ENCODE measurements at places on chromosomes 7 and 10.
A peak's percentile ranks its signal among the peaks of the same experiment; 100 is the strongest.

- DNase-seq = no peak
Measured at GRCh38 chr7:137081321-137082093, 213.1 kb downstream of the CHRM2 start.

DNA sequence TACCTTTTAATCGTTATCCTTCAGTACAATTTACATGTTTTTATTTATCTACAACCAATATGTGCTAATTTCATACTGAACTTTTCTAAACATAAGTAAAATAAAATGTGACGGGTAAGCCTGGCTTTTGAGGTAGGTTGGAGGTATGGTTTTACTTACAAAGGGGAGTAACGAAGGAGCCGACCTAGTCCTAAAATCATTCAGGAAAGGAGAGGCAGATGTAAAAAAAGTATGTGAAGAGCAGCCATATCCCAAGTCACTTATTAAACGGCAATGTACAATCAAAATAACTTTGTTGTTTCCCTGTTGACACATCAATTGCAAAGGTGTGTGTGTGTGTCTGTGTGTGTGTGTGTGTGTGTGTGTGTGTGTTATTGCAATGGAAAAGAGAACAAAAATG lies 351.3 kb downstream of the CRPPA start:
- no peak for DNase-seq

- no peak for DNase-seq
Measured at GRCh38 chr10:79347894-79348639, 798 bp downstream of the PPIF start.

GRCh38 chr10:6039711-6040110 lies 22.5 kb downstream of the IL2RA start:
- no peak for DNase-seq

- DNase-seq = no peak
Measured at GRCh38 chr10:19204246-19204917, 155.8 kb downstream of the MALRD1 start.

- DNase-seq = peak; percentile 36
Measured at GRCh38 chr10:35565602-35566081, 39.5 kb upstream of the GJD4 start.

GRCh38 chr10:78310481-78311080 lies 276.9 kb downstream of the RPS24 start:
- no peak for DNase-seq

DNA sequence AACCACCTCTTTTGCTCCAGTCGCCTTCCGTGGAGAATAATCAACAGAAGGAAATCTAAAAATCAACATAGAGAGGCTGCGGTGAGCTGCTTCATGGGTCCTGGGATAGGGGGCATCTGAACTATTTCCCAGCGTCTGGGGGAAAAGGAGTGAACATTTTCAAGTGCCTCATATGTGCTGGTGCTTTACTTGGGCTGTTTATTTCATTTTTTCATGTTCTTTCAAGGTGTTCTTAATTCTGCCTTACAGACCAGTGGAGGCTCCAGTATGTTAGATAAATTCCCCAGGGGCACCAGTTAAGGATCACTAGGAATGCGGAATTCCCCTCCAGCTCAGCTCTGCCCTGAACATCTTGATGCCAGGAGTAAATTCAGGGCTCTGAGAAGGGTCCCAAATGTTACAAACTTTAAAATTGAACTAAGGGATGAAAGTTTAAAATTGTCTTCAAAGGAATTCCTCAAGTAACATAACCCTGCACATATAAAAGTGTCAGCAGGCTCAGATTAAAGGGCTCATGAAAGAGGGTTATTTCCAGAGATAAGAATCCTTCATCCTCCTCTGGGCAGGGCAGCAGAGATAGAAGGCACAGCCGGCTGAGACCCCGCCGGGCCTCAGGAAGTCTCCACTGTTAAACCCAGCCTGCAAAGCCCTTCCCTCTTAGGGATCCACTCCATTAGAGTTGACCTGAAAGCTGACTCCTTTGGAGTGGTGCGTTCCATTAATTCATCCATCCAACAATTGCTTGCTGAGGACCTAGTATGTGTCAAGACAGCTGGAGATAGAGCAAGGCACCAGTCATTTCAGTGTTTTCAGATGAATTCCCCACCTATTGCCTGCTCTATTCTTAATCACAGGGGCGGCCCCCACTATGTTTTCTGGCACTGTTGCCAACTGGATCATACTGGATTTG lies 345.8 kb downstream of the KCNMA1 start:
- no peak for DNase-seq

DNA sequence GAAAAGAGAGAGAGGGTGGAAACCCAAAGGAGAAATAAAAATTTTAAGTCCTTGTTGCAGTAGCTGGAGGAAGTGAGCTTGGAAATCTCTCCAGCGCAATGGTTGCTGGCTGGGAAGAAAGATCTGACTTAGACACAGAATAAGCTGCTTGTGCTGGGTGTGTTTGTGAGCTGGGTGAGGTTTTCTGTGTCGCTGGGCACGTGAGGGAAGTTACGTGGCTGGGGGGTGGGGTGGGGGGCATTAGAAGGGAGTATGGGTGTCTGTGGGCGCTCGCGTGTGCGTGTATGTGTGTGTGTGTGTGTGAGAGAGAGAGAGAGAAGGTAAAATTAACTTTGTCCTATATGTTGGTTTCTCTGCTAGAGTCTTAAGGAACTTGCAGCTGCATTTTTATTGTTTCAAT lies 11.6 kb downstream of the TCF7L2 start:
- no peak for DNase-seq

GRCh38 chr10:70652761-70653657 lies 19.3 kb upstream of the ADAMTS14 start:
- no peak for DNase-seq

GRCh38 chr7:155226261-155227003 lies 71.2 kb upstream of the INSIG1 start:
- no peak for DNase-seq

DNA sequence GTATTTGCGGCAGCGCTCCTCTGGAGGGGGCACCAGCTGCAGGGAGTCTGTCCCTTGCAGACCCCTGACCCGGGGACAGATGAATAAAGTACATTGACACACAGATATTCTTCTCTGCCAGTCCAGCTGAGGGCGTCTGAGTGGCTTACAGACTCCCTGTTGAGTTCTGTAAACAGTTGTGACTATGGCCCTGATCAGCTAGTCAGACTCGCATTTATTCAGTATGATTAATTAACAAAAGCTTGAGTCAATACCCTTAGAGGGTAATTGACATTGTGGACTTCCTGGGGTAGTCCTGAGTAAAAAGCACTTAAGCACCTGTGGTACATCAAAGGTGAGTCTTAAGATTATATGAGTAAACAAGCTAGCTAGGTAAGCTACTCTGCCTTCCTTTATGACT lies 21.0 kb downstream of the ANKRD30A start:
- DNase-seq = no peak

GRCh38 chr10:72379062-72379461 lies 24.3 kb upstream of the DNAJB12 start:
- DNase-seq = no peak

GRCh38 chr7:23234569-23235296 lies 11.8 kb upstream of the GPNMB start:
- DNase-seq = no peak

DNA sequence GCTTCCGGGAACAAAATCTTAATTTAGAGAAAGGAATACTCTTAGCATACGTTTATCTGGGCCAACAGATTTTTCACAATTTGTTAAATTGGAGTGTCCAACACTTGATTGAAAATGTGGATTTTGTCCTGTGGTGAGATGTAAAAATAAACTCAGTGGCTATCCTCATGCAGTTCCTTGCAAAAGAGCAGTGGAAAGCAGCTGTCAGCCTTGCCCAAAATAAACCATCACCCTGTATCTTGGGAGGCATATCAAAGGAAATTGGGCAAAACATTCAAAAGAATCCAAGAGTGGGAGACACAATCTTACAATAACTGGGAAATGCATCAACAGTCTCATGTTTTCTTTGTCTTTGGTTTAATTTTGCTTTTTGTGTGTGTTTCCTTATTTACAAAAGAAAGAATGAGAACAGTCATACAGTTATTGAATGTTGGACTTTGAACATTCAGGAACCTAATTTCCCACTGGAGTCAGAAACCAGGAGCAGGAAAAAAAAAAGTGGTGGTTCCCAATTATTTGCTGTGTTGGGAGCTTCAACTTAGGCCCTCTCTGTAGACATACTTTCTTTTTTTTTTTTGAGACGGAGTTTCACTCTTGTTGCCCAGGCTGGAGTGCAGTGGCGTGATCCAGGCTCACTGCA lies 44.4 kb upstream of the DGKI start:
- DNase-seq = no peak

DNA sequence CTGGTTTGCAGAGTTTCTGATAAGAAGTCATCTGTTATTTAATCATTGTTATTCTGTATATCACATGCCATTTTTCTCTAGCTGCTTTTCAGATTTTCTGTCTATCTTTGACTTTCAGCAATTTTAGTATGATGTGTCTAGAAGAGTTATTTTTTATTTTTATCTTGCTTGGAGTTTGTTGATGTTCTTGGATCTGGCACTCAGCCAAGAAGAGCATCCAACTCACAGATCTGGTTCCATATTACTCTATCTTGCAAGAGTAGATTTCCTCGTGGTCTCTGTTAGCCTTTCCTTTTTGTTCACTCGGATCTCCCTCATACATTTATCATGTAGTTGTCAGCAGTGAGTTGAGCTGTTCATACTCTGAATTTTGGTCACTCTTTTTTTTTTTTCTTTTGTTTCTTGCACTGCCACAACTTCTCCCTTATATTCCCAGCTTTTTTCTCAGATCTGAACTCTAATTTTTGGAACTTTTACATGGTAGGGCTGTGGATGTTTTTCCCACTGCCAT lies 54.8 kb upstream of the CALCR start:
- DNase-seq = no peak

DNA sequence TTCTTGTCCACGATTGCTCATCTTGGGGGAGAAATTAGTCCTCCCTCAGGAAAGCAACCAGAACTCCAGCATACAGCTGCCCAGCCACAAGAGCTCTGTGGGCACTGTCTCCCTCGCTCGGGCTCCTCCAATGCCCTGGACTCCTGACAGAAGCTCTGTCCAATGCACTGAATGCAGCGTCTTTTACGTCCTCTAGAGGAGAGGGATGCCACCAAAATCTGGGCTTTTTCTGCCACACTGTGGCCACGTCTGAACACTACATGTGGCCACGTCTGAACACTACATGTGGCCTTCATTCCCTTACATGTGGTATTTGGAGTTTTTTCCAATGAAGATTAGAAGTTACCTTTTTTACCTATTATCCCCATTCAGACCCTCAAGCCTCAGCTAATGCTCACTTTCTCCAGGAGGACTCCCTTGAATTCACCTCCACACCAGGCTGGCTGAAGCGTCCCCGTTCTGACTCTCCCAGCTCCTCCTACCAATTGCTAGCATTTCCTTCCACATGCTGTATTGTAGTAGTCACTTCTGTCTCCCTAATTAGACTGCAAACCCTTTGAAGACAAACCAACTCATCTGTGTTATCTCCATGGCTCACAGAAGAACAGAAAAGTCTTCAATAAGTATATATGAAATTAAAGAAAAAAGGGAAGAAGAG lies 134.3 kb upstream of the PDE1C start:
- DNase-seq = peak; percentile 89

DNA sequence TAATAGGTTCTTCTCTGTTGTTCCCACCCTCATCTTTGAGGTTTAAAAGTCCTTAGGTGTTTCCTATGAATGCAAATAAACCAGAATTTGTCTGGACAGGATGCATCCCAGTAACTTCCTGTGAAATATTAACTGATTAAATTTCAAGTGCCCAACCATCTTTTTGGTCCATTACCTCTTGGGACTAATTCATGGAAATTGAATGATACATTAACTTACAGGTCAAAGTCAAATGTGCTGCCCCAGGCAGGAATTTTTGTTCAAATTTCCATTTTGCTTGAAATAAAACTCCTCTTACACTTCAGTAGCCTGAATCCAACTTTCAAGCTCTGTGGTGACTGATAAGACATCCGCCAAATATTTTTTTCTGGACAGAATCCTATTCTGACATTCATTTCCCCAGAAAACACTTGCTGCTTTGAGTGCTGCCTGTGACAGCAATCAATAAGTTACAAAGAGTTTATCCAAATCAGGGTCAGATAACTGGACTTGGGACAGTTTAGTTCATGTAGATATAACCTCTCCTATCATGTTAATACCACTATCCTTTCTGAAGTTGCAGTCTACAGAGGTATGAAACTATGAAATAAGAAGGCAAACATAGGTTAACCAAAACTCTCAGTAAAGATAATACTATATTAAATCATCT lies 383.5 kb downstream of the POM121L12 start:
- no peak for DNase-seq

DNA sequence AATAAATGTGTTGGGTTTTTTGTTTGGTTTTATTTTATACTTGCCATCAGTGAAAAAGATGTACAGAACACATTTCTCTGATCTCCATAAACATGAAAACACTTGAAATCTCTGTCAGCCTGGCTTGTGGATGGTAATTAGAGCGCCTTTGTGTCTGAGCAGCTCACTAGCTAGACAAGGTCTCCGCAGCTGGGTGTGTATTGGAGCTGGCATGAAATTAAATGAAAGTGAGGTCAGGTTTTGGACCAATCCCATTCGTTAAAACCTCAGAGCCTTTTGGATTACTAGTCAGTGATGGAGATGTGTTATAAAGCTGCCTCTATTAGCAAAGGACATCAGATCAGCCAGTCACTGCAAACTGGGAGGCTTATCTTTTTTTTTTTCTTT lies 2.7 kb downstream of the FRAT1 start:
- no peak for DNase-seq

GRCh38 chr10:6114299-6114698 lies 25.5 kb downstream of the RBM17 start:
- DNase-seq = no peak

- DNase-seq = peak; percentile 9
Measured at GRCh38 chr7:33716581-33717477, 188.5 kb upstream of the BMPER start.

DNA sequence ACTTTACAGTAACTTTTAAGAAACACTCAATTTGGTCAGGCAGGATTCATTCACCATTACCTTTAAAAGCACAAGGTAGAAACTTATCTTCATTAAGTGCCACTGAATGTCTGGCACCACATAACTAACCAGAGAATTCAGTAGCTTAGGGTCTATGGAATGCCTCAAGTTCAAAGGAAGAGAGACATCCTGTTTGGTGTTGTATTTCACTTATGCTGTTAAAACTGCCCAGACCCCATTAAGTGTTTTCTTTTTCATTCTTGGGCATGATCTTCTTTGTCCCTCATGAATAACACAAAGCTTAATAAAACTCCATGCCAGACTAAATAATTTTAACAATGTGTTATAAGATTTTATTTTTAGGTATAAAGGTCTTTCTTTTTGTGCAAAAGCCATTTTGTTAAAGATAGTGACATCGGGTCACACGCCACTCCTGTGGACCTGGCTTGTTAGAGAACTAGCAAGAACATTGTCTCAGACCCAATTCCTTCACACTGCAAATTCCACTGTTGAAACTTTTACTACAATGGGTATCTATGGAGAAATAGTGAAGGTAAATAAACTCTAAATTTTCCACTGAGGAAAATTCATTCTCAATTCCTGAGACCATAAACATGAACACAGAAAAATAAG lies 221.0 kb downstream of the TWIST1 start:
- no peak for DNase-seq

GRCh38 chr7:114508086-114508485 lies 93.5 kb downstream of the FOXP2 start:
- DNase-seq = no peak

DNA sequence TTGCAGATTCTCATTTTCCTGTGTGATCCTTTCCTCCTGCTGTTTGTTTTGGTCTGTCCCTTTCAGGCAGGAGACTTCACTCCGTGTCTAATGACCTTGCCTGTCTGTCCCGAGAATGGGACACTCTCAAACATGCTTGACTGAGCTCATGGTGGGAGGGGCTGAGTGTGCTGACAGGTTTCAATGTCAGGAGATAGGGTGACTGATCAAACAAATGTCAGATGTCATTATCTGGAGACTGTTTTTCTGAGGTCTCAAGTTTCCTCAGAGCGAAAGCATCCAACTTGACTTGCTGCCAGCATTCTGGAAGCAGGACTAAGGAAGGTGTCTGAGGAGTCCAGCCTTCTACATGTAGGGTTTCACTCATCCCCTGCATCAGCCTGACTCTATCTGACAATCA lies 228.8 kb upstream of the KIAA1217 start:
- no peak for DNase-seq

Measured in putamen (tissue), 1 donor.